ENCODE measurements at places on chromosomes 13 and 19.

GRCh38 chr19:30570194-30570593 is 198.0 kb downstream of the ZNF536 start:
- no peak for DNase-seq

DNA sequence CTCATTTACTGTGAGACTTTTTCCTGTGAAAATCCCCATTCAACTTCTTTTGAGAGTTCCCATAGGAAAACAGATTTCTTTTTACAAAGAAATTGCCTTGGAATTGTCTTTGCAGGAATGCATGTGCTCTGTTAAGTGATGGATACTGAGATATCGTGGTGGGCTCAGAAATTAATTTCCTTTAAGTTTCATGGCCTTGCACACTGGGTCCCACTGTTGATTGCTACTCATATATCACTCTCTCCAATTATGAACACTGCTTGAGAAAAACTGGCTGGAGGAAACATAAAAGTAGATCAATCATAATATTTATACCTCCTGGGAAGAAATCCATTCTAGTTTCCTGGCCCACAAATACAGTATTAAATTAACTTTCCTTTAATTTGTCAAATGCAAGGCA is 131.3 kb downstream of the OXGR1 start:
- no peak for DNase-seq

DNA sequence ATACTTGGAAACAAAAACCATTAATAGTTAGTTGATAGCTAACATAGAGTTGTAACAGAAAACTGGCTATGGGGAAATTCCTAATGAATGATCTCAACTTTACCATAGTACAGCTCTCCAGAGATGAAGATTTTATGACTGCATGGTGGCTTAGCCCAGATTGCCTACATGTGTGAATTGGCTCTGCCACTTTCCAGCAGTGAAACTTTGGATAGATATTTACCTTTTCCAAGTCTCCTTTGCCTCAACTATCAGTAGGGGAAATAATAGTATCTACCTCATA is 161.1 kb downstream of the LACC1 start:
- DNase-seq: peak; percentile 80

GRCh38 chr19:1811942-1812425 is at the start of gene ATP8B3:
ATP8B3 (minus strand) TSS chr19:1812276; CDS start chr19:1811736, 540 bp downstream.
- no peak for DNase-seq

GRCh38 chr13:40589285-40590109 is 76.9 kb downstream of the FOXO1 start:
- peak; percentile 54 for DNase-seq

DNA sequence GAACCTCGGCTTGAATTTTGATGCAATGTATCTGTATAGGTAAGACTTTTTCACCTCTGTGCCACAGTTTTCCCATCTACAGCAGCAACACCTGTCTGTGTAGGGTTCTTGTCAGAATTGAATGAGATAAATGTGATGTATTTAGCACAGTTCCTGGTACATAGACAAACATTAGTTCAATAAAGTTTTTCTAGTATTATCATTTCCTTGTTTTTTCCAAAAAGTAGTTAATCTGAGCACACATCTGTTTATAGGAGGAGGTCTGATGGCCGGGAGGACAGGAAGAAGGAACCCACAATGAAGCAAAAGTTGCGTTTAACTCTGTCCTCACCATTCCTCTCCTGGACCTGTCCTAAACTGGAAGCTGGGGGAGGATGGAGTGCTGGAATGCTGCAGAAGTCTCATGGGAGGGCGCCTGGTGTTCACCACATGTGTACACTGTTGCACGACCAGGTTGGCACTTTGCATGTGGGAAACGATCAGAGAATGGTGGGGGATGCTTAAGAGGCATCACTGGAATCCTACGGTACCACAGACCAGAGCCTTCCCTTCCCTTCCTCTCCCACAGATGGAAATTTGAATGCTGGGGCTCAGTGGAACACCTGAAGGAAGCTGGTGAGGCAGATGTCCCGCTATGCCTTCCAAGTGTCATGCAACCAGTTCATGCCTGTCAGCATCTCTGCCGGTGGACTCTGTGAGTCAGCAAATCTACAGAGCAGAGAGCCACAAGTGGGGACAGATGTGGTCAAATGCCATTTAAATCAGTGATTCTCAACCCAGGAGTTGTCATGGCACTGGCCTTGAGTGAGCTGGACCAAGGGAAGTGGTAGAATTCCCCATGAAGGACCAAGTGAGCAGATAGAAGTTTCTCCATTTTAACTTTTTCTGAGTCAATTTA is 315.6 kb downstream of the DLEU7 start:
- no peak for DNase-seq

- DNase-seq: no peak
Measured at GRCh38 chr19:13995878-13996765, 10.0 kb downstream of the RFX1 start.

DNA sequence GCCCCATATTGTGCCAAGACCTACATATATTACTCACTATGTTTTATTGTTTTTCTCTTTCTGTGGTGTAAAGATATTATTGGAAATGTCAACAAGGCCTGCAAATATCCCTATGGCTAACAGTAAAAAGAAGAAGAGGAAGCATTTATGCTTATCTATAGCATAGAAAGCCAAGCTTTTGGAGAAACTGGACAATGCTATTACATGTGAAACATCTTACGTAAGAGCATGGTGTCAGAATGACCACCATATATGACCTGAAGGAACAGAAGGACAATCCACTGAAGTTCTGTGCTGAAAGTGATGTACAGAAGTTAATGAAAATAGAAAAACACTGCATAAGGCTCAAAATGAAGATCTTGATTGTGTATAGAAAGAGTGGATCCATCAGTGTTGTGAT is 145.2 kb downstream of the KCTD12 start:
- DNase-seq: no peak

- no peak for DNase-seq
Measured at GRCh38 chr13:91661692-91662490, 263.5 kb downstream of the GPC5 start.

GRCh38 chr19:18284712-18285360 is 3.4 kb upstream of the JUND start:
- no peak for DNase-seq

GRCh38 chr13:26956522-26957142 is 196.0 kb upstream of the GPR12 start:
- DNase-seq: no peak

- peak; percentile 20 for DNase-seq
Measured at GRCh38 chr13:83618966-83619365, 263.3 kb downstream of the SLITRK1 start.

GRCh38 chr19:8626842-8627241 is 3.6 kb upstream of the NFILZ start:
- no peak for DNase-seq

DNA sequence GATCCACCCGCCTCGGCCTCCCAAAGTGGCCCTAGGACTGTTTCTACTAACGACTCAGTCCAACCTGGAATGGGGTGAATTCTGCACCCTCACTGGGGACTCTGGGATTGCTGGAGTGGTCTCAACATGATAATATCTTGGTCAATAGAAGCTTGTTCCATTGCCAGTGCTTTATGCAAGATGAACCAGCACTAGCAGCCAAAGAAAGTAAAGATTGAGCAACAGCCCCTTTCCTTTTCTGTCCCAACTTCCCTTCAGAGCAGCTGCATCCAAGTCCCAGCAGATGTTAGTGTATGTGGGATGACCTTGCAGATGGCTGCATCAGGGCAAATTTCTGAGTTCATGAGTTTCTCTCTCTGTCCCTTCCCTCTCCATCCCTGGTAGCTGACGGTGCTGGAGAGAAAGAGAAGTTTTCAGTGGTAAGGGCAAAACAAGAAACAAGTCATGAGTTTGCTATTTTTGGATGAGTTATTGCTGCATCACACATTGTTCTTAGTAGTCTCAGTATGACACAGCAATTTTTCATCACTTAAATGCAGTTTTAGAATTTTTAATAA is 183.6 kb upstream of the EDNRB start:
- peak; percentile 14 for DNase-seq

GRCh38 chr13:32639502-32640105 is 53.4 kb downstream of the PDS5B start:
- DNase-seq: peak; percentile 72

DNA sequence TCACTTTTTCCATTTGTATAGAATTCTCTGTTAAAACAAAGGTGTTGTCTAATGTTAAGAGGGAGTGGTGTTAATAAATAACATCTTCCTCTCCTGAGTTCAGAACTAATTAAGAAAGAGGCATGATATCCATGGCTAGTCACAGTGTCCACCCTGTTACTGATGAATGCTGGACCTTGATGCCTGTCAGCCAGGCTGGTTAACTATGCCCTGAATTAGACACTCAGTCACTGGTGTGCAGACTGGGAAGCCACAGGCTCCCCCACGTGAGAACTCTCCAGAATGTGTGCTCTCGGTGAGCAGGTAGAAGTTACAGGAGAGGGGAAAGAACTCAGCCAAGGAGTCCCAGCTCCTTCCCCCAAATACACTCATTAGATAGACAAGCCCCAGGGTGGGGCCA is 56.1 kb upstream of the RNF113B start:
- no peak for DNase-seq

DNA sequence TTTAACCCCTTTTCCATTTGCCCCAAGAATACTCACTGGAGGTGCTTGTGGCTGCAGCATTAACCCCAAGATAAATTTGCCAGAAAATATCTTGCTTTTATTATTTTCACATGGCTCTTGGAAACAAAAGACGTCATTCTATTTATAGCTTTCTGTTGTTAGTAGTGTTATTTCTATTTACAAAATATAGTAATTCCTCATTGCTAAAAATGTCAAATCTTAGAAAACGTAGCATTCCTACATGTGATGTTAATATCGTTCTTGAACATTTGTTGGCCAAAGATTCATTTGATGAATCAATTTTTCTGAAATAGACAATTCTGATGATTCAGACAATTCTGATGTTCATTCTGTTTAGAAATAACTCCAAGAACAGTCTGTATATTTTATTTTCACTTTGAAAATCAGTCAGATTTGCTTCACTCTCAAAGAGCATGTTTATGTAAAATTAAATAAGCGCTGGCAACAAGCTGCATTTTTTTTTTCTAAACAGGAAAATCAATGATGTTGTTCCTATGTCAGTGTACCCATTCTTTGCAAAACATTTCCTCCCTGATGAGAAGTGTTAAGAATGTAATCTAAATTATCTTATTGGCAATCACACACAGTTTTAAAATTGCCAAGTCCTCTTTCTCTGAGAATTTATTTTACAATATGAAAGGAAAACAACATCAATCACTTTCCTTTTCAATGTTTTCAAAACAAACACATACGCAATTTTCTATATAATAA is 334.0 kb downstream of the KCTD12 start:
- DNase-seq: no peak

- DNase-seq: peak; percentile 83
Measured at GRCh38 chr13:76148926-76149325, 512.8 kb downstream of the LMO7 start.

- DNase-seq: no peak
Measured at GRCh38 chr13:30364133-30364532, 56.8 kb upstream of the KATNAL1 start.

GRCh38 chr19:57191141-57192076 is at the start of gene ZNF264:
ZNF264 (plus strand) TSS chr19:57191500; CDS start chr19:57191914, 414 bp downstream.
- peak; percentile 91 for DNase-seq

GRCh38 chr19:47729468-47729798 is 15.9 kb upstream of the NOP53 start:
- peak; percentile 84 for DNase-seq

DNA sequence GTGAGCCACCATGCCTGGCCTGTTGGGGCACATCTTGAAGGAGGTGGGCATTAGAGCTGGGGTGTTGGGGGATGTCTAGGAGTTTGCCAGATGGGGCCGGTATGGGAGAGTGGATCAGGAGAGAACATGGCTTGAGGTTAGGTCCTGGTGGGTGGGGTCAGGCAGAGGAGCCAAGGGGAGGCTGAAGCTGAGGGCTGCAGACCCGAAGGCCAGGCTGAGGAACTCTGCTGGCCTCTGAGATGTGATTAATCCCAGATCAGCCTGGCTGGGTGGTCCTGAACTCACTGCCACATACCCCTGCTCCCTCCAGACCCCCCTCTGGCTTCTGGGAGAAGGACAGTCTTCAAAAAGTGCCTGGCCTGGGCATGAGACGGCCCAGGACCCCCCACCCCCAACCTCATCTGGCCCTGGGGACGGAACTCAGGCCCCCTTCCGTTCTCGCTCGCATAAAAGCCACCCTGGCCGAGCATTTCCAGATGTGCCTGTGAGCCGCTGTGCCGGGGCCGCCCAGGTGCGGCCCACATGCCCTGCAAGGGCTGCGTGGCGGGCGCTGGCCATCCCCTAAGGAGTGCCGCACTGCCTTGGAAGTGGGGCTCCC is 2.7 kb downstream of the FSTL3 start:
- DNase-seq: no peak

DNA sequence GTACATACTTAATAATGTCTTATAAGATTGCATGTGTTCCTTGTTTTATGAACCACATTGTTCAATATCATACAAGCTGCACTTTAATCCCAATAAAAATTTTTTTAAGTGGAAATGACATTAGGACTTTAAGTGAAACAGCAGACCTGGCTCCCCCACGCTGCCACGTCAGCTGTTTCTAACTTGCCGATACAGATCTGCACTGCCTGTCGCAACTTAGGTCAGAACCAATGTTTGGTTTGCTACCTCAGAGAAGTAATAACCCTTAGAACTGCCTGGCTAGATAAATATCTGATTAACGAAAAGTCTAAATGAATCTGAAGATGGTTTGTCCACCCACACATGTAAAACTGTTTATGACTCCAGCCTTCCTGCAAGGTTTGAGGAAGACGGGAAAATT is 327.5 kb upstream of the DACH1 start:
- DNase-seq: no peak

Data from astrocyte of the spinal cord (primary cell).